ACHN (cell line): ENCODE measurements at places on chromosomes 11 and 22.

DNA sequence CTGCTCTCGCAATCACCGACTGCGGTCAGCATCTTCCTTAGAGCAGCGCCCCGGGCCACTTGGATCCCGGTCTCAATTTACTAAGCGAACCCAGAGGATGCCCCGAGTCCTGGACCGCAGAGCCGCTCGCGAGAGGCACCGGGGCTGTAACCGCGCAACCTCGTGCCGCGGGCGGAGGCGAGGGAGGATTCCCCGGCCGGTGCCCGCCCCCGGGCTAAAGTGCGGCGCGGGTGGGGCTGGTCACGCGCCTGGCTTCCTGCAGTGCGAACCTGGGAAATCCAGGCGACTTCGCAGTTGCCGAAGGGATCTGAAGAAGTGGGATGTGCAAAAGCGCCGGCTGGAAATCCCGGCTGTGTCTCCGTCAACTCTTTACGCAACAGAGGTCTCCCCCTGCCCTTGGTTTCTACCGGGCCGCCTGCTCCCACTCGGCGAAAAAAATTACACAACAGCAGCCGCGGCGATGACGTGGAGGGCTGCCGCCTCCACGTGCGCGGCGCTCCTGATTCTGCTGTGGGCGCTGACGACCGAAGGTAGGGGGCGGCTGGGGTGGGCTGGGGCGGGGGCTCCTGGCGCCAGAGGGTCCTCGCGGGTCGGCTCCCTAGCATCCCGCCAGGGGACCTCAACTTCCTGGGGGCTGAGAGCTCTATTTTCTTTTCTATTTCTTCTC, at the start of gene NCR3LG1:
Gene NCR3LG1 (plus strand): TSS at position 291 of the 667 bp plus-strand sequence. CDS start 170 bp downstream, at position 461.
- peak; percentile 71 for DNase-seq

DNA sequence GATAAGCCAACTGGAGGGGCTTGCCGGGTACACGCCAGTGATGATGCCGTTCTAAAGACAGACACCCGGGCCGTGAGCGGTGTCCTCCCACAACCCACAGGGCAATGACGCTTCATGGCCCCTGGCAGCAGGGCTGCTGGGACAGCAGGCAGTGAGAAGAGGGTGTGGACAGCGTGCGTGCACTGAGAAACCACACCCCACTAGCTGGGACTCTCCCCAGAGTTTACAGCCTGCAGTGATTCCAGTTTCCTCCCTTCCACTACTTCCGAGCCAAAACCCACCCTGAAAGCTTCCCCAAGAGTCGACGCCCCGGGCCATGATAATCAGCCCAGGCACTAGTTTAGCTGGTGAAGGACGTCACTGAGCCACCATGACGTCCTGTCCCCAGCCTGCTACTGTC, 29.2 kb downstream of the CPT1A start:
- no peak for DNase-seq

DNA sequence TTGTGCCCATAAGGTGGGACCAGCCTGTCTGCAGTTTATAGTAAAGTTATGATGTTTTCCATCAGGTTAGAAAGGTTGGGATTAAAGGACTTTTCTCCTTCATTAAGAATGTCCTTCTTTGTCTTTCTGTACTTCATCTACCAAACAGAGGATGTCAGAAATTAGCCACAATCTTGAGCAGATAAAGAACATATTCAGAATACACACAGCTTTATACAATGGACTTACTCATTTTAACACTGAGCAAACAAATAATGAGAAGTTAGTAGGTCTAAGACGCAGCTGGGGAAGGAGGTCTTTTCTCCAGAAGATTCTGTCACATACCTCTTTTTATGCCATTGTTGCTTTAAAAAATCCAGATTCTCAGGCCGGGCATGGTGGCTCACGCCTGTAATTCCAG, 57.0 kb upstream of the CYP2D6 start:
- no peak for DNase-seq

DNA sequence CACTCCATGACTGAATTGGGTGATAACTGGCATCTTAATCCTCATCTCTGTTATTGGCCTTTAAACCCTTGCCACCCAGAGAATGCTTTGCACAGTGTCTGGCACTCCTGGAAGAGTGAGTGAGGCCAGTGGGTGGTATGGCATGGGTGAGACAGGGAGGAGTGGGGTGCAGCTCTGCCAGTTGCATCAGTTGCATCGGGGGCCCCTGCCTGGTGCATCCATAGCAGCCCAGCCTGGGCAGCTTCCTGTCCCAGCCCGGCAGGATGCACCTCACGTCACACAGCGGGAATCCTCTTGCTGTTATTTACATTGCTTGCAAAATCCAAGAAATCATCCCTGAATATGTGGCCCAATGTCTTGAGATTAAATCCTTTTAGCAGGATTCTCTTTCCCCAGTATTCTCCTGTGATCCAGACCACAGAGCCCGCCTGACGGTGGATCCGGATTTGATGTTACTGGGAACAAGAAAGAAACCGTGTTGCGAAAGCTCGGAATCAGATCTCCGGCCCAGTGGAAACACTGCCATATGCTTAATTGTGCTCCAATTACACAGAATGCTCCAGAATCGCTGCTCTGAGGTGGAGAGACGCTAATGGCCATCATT, 37.6 kb upstream of the MN1 start:
- no peak for DNase-seq

GRCh38 chr11:79119491-79120284, 321.1 kb downstream of the TENM4 start:
- no peak for DNase-seq

GRCh38 chr11:83092488-83093384, 21.0 kb upstream of the RAB30 start:
- DNase-seq, result peak; percentile 30
